Stimulated activated CD4-positive, alpha-beta T cell treated with anti-CD3 and anti-CD28 coated beads, Interleukin-4, amount 100 ng/mL, for 4 hours (primary cell): ENCODE measurements at places on chromosomes 4 and X.

DNA sequence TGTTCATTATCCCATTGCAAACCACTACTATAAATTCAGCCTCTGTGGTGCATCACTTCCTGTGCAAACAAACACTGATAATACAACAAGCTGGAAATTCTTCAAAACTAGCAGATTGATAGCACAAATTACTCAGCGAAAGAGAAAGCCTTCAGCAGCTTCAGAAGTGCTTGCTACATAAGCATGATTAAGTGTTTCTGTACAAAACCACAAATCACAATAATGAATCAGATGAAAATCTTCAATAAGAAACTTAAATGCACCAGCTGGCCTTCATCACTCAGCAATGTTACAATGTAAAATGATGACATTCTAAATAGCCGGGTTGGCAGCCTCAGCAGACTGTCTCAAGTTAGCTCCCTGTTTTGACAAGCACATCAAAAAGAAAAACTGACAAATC is 262.2 kb downstream of the SPOCK3 start:
- no peak for DNase-seq

DNA sequence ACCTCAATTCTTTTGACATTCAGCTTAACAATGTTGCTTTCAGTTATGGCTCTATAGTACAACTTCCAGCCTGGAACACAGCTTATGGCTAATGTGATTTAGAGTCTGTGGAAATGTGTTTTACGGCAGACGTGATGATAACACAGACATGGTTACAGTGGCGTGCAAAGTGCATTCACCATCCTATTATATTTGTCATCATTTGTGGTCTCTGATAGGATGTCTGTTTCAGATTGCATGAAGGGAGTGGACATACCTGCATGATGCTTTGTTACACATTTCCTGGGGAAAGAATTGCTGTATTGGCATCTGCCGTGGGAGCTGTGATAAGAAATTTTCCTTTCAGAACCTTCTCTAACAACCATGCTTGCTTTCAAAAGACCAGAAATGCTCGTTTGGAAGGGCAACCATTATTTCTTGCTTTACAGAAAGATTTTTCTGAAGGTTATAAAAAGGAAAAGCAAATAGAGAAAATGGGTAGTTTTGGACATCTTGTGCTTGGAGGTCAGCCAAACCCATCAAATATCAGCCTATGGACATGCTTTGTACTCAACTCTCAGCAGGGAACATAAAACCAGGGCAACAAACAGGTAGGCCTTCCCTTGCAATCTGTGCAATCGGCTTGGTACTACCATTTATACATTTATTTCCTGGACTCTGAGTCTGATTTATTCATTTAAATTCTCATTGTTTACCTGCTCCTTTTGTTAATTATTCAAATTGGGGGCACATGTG is 273.9 kb downstream of the TLL1 start:
- DNase-seq = no peak

GRCh38 chrX:103932133-103932532 is 30.3 kb upstream of the TMSB15B start:
- DNase-seq = no peak

DNA sequence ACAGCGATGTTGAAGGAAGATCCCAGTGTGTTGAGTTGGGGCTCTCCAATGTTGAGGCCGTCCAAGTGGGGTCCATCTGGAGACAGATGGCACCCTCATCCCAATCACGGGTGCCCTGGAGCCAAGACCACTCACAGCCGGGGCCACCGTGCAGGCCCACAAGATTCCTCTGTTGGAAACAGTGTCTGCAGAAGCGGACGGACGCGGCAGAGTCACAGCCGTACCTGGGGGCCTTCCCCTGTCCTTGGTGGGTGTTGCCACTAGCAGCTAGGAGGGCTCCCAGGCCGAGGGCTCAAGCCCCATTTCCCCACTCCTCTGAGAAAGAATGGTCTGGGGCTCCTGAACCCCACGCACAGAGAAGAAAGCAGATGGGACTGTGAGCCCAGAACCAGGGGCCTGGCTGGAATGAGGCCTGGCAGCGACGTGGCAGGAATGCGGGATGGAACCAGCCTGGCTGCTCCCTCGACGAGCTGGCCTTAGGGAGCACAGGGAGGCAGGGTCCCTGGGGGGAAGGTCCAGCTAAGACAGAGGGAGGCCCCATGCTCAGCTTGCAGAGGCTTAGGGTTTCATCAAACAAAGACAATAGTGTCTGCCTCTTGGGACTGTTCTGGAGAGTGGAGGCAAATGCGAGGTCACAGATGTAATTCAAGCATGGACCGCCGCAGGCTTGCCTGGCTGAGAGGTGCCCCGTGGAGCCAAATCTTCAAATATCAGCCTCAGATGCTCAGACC is 228.9 kb downstream of the AFAP1 start:
- no peak for DNase-seq

DNA sequence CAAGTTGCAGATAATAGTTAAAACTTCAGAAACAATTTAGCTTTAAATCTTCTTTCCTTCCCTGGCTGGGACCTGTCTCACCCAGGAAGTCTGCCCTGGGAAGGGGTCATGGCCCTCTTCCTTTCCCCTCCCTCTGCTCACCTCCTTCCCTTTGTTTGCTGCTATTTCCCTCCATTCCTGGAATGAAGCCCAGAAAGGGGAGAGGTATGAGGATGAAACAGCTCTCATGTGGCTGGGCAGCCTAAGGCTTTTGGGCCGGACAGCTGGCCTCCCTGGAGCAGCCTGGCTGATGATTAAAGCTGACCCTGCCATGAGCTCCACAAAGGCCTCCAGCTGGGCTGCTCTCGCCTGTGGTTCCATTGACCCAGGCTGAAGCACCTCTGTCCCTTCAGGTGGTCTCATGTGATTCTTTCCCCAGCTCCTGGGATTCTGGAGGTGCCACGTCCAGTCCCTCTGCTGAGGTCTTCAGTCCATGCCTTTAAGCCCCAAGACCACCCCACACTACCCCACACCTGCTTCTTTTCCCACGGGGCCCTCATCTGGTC is 202.1 kb downstream of the PTTG2 start:
- DNase-seq = no peak

- DNase-seq = no peak
Measured at GRCh38 chr4:122666527-122667245, 45.8 kb upstream of the IL21 start.

GRCh38 chrX:86887341-86887740 is 630.3 kb upstream of the KLHL4 start:
- DNase-seq = no peak

GRCh38 chr4:62531264-62531663 is 1331.1 kb downstream of the ADGRL3 start:
- no peak for DNase-seq

GRCh38 chrX:16144420-16144819 is 21.1 kb downstream of the GRPR start:
- DNase-seq = no peak

DNA sequence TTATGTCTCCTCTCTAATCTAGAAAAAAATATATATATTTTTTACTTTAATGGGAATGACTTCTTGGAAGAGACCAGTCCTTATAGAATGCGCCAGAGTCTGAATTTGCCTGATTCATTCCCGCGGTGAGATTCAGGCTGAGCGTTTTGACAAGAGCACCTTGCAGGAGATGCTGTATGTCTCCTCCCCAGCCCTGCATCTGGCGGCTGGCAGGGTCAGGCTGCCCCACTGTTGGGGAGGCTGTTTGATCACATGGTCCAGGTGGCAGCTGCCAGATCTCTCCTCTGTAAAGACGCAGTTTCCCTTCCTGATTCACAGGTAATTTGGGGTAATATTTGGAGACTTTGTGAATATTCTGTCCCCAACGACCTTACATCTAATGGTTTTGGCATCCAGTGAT is 9.7 kb downstream of the PDZD4 start:
- DNase-seq = no peak
